Stimulated activated CD4-positive, alpha-beta T cell treated with anti-CD3 and anti-CD28 coated beads, Interleukin-1b, Interleukin-23, amount 100 ng/mL, for 4 hours (primary cell): ENCODE measurements at places on chromosomes 4 and X.
A peak's percentile ranks its signal among the peaks of the same experiment; 100 is the strongest.

- no peak for DNase-seq
Measured at GRCh38 chrX:475926-476723, 89.4 kb upstream of the PPP2R3B start.

DNA sequence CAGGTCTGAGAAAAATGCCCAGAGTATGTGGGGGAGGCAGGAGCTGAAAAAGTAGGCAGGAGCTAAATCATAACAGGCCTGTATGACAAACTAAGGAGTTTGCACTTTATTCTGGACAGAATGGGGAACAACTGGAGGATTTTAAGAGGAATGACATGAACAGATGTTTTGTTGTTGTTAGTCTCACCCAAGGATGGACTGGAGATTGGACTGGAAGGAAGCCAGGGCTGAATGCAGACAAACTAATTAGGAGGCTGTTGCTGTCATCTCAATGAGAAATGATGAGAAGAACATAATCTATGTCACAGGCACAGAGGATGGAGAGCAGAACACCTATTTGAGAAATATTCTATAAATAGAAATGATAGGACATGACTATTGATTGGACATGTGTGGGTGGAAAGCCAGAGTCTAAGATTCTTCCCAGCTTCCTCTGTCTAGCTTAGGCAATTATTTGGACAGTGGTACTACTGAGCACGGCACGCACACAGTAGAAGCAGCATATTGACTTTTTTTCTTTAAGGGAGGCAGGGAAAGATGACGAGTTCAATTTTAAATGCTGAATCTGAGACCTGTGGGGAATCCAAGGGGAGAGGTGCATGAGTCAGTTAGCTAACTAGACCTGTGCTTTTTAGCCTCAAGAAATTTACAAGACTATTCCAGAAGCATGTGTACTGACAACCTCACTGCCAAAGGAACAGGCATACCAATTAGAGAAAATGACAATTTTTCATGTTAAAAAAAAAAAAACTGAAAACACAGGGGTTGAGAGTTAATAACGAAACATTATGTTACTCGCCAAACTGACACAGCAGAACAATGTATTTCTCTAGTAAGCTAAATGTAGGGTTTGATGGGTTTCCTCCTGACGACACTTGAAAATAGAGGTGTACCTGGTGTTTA is 963 bp upstream of the USO1 start:
- no peak for DNase-seq

- no peak for DNase-seq
Measured at GRCh38 chrX:63686878-63687714, 97.9 kb downstream of the ARHGEF9 start.

DNA sequence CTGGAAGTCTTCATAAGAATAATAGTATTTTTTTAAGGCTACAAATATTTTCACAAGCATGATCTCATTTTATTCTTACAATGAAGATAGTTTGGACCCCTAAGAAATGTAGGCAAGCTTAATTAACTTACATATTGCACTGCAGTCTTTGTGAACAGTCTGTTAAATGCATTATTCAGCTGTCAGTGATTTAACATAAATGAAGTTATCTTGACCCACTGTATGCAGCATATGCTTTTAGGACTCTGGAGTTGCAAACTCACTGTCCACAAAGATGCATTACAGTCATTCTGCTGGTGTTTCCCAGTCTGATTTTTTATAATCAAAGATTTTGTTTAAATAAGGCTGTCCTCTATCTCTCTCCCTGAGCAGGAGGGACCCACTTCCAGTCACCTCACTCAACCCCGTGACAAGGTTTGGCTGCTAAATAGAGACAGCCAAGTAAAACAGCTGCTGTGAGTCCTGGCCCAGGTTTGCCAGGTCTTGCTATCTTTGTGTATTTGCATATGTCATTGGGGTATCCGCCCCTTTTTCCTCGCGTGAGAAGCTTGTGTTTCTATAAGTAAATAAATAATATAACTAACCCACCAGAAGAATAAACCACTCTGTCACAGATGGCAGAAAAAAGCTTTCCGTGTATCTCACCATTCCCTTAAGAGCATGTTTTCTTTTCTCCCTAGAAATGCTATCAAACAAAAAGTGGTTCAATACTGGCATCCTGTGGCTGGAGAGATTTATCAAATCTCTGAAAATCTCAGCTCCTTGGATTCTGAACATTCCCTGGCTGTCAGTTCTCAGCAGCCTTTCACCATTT is 67.0 kb downstream of the SLC7A11 start:
- DNase-seq, result no peak

DNA sequence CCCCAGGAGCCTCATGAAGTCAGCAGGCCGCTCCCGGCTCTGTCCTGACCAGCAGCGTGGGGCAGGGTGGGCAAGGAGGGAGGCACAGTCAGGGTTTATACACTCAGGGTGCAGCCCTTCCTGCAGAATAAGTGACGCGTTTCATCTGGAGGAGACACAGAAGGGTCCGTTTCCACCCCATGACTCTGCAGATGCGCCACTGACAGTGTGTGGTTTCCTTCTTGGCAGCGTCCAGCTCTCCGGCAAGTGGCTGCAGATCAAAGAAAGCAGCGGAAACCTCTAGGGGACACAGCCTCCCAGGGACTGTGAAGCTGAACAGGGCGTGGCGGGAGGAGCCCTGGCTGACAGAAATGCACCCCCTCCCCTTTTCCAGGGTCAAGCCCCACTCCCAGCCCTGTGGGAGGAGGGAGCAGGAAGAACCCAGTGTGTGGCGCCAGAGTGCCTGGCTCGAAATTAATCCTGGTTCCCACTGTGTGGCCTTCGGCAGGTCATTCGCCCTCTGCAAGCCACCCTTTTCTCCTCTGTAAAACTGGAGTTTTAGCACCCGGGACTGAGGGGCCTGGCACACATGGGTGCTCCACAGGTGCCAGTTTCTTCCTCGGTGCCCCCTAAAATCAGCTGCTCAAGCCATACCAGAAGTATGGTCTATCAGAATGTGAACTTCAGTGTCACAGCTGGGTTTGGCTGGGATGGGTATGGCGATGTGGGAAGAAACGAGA is 17.3 kb upstream of the TBC1D14 start:
- no peak for DNase-seq

DNA sequence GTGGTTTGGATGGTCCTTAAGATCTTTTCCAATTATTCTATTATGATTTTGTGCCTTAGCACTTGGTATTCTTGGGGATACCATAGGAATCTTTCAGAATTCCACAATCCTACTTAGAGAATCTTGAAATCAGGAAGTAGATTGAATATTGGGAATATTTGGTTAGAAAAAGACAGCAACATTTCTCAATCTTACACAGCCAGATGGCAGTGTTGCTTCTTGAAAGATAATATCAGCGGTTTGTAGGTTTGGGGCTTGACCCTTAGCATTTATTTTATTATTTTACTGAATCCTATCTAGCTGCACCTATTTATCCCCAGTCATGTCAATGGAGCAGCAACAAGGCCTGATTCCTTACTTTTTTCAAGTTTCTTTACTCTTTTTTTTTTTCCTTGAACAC is 28.6 kb downstream of the MAGEB1 start:
- no peak for DNase-seq

GRCh38 chrX:149470955-149471354 is 34.2 kb downstream of the IDS start:
- peak; percentile 36 for DNase-seq

- DNase-seq, result no peak
Measured at GRCh38 chr4:95596676-95597075, 47.9 kb upstream of the UNC5C start.

- DNase-seq, result no peak
Measured at GRCh38 chr4:181676546-181676945, 566.7 kb upstream of the TENM3 start.

GRCh38 chr4:120225527-120225926 is 158.9 kb upstream of the MAD2L1 start:
- no peak for DNase-seq

DNA sequence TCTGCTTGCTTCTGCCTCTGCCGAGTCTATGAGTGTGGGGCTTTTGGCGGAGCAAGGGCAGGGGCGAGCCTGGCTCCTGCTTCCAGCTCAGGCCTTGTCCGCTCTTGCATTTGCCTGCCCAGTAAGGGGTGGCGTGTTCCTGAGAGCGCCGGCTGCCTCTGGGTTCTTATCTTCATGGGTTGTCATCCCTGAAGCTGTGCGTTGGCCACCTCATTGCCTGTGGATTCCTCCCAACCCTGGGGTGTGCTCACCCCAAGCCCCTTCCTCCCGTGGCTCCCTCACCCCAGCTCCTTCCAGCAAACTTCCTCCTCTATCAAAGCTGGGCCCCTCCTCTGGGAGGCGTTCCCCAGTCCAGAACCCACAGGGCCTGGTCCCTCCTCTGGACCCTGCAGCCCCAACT is 17.5 kb downstream of the SH3BP2 start:
- no peak for DNase-seq

GRCh38 chr4:164481306-164482091 is 272.4 kb upstream of the SMIM31 start:
- no peak for DNase-seq
